GM19239 (cell line): ENCODE measurements at places on chromosomes 11 and 22.
A peak's percentile ranks its signal among the peaks of the same experiment; 100 is the strongest.

GRCh38 chr11:832529-833113, at the start of gene CD151:
Gene CD151, plus strand, starts transcription at chr11:832952. Its CDS starts 3,118 bp downstream, at chr11:836070.
- DNase-seq, result peak; percentile 87

DNA sequence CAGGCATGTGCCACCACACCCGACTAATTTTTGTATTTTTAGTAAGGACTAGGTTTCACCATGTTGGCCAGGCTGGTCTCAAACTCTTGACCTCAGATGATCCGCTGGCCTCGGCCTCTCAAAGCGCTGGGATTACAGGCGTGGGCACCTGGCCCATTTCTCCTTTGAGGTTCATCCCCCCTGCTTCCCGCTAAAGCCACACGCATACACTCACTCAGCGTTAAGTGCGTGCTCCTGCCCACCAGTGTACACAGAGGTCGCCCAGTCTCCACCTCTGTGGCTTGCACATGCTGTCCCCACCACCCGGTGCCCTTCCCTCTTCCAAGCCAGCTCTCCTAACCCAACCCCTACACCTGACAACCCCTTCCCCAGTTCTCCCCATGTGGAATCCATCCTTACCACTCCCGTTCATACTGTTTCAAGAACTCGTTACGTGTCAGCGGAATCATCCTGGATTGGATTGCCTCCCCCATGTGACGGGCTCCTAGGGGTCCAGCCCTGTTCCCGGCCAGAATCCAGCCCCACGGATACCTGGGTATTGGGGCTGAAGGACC, 15.7 kb upstream of the CYTH4 start:
- no peak for DNase-seq

DNA sequence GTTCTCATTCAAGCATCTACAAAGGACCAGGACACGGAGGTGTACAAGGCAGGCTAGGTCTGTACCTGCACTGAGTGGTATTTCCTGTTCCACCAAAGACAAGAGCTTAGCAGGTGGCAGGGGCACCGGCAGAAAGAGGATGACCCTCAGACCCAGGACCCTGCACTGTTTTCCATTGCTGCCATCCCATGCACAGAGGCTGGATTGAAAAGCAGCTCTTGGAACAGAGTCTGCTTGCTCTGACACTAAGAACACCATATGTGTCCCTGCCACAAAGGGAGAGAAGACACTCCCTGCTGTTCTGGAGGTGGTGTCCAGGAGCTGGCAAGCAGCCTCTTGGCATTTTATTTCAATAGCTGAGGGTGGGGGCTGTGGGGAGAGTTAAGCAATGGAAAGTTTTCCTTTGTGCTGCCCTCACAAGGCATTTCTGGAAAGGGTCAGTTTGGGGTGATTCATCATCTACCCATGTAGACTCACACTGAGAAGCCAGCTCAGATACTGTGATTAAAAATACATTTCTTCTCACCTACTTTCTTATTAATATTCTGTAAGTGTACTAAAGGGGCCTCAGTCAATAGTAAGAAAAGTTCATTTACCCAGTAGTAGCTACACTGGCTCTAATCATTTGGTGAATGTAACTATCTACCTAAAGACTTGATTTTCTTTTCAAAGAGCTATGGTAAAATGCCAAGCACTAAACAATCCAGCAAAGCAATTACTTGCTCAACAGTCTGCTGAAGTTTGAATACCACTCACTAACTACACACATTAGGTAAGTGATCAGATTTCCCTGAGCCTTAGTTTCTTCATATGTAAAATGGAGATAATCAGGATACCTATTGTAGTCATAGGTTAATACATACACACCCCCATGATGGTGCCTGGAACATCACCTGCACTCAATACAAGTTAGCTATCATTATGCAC, 55.2 kb downstream of the SLC1A2 start:
- no peak for DNase-seq

DNA sequence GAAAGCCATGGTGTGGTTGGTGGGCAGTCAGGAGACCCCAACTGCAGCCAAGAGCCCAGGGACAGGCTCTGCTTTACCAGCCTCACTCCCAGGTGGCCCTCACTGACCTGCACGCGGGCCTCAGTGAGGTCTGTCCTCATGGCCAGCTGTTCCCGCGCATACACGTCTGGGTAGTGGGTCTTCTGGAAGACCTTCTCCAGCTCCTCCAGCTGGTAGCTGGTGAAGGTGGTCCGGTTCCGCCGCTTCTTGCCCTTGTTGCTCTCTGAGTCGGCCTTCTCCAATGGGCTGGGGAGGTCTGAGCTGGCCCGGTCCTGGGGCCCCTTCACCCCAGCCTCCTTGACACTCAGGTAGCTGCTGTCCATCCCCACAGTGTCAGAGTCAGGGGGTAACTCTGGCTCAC, 34.7 kb downstream of the ALX4 start:
- DNase-seq, result no peak

- no peak for DNase-seq
Measured at GRCh38 chr11:123650901-123651300, 3.5 kb downstream of the SCN3B start.

- DNase-seq, result no peak
Measured at GRCh38 chr22:30612789-30613188, 5.8 kb downstream of the TCN2 start.

DNA sequence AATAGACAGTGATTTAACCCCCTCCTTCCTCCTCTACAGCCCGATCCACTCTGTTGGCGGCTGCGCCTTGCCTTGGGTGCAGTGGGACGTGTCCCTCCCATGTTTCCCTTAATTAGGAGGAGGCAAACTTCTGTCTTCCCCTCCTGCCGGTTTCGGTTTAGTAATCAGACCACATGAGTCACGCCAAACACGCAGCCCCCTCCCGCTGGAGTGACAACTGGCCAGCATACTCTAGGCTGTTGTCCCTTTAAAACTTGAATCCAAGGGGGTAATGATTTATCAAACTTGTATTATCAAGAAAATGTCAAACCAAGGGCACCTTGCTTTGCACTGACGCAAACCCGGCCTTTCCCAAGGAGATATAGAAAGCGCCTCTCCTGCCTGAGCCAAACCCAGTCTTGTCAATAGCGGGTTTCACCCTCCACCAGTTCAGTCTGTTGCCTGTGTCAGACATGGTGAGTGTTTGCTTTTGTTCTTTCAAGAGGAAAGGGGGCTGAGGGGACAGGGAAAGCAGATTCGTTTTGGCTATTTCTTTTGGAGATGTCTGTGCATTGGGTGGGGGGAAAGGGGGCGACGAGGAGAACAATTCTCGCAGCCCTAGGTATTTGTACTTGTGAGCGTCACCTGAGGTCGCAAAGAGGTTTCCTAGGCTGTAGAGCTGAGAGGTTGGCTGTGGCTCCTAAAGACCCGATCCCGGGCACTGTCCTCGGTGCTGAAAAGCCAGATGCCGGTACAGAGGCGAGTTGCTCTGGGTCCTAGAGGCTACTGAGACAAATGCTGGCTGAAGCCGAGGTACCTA, at the start of gene SLC6A5:
SLC6A5 (plus strand) TSS at position 388 of the 799 bp plus-strand sequence; CDS start at position 453, 65 bp downstream.
- peak; percentile 48 for DNase-seq

- DNase-seq, result no peak
Measured at GRCh38 chr11:132351050-132351449, 980.6 kb downstream of the NTM start.

- peak; percentile 53 for DNase-seq
Measured at GRCh38 chr22:48045369-48045768, 1282.9 kb downstream of the TBC1D22A start.

- no peak for DNase-seq
Measured at GRCh38 chr11:115459563-115459962, 44.7 kb downstream of the CADM1 start.

DNA sequence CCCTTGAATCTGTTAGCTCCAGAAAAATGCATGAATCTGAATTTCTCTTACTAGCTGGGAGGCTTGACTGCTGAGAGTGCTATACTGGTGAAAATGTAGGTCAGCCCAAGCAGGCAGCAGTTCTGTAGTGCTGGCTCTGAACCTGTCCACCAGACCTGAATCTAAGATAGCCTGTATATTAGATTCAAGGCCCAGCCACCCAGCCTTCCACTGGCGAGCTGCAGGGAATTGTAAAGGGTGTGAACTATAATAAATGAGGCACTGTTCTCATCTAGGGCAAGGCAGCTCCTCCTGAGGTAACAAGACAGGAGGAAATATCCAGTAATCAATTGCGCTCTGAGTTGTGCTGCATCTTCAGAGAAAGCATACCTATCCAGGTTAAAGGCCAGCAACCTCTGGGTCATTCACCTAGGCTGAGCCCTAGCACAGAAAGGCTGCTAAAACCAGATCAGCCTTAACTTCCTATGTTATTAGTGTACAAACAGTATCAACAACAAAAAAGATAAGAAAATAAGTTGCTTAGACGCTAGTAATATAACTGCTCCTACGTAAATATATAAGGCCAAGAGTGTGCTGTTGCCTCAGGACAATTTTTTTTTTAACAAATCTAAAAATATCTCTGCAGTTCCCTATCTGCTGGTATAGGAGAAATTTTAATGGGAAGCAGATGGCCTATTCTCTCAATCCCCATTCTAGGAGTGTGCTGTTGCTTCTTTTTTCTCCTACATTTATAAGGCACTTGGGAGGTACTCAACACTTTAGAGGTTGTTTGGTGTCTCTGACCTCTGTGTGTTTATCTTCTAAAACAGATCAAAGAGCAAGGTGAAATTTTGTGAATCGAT, 63.0 kb downstream of the RELT start:
- no peak for DNase-seq

- DNase-seq, result peak; percentile 91
Measured at GRCh38 chr11:61254403-61255025, 13.5 kb downstream of the PGA5 start.

DNA sequence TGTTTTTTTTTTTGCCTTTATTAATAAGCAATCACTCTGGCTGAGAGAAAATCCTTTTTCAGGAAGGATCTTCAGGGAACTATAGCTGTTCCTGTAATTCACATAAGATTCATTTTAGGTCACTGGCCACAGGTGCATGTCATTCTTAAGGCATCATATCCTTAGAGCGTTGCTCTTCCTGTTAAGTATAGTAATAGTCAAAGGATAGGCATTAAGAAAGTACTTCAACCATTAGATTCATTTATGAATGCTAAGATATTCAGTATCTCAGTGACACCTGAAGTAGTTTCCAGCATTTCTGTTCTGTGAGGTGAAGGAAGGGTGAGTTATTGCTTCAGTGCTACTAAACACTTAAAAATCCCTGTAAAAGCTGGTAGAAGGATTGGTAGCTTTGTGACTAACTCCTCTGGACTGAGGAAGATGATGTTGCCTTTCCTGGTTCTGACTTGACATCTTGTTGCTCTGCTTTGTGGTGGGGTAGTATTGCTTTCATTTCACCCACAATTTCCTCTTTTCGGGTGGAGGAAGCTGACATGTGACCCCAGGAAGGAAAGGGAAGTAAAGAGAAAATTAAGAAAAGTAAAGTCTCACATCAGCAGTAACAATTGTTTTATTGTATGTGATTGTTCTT, 34.7 kb downstream of the RNF169 start:
- DNase-seq, result peak; percentile 46

DNA sequence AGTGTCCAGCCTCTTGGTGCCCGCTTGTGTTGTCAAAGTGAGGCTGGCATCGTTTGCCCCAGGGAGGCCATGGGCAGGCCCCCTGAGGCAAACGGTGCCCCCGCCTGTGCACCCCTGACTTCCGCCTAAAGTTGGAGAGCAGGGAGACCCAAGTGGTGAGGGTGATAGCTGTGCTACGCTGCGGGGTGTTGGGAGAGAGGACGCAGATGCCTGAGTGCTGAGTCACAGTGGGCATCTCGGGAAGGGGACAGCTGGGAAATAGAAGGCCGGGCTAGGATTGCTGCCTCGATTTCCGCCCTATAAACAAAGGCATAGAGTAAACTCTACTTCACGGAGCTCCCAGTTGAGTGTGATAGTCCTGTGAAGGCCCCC, 5.8 kb downstream of the GRIK4 start:
- no peak for DNase-seq

DNA sequence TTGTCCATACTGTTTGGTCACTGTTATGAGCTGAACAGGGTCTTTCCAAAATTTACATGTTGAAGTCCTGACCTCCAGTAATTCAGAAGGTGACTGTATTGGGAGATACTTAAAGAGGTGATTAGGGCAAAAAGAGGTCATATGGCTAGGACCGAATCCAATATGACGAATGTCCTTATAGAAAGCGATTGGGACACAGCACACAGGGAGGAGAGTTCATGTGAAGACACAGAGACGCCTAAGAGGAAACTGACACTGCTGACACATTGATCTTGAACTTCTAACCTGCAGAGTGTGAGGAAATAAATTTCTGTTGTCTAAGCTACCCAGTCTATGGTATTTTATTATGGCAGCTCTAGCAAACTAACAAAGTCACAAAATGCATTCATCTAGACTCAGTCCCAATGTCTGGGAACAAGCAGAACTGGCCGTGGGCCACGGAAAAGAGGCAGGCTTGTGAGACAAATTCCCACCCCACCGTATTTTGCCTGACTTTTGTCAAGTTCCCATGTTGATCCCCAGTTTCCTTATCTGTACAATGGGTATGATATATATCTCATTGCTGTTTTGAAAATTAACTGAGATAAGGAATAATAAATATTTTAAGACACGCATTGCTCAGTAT, 295.0 kb downstream of the NTM start:
- DNase-seq, result no peak

DNA sequence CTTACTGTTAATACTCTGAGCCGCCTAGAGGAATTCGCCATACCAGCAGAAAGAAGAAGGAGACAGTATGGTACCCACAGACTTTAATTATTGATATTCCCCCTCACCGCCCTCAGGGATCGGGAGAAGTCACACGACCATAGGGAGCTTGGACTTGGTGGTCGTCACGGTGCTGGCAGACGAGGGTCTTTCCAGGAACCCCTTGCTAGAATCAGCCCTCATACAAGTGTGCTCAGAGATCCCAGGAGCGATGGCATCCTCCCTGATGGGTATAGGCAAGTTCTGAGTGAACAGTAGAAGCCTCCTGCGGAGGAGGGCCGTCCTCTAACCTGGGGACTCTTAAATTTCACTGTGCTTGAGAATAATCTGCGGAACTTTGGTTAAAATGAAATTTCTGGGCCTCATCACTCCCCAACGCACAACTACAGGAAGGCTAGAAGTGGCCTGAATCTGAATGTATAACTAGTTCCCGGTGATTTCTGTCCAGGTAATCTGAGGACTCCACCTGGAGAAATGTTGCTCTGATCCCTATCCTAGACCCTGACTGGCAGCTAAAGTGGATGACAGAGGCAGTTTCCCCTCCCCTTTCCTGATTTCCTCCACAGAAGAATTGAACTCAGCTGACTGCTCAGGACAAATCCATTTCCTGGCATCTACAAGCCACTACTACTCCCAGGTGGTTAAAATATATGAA, 4.5 kb downstream of the VSIG2 start:
- no peak for DNase-seq

DNA sequence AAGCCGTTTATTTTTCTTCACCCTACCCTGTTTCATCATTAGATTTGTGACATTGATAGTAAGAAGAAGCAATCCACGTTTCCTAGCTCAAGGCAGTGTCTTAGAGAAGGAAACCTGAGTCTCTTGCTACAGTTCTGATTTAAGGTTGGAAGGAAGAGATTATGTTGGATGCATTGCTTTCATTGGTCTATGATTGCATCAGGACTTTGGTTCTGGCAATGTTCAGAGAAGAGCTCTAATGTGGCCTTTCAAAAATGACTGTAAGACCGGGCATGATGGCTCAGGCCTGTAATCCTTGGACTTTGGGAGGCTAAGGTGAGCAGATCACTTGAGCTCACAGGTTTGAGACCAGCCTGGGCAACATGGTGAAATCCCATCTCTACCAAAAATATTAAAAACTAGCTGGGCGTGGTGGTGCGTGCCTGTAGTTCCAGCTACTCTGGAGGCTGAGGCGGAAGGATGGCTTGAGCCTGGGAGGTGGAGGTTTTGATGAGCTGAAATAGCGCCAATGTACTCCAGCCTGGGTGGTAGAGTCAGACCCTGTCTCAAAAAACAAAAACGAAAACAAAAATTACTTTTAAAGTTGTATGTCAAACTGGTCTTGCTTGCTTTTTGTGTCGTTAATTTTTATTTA, 4.1 kb downstream of the NUCB2 start:
- DNase-seq, result no peak
